Keratinocyte (primary cell): ENCODE measurements at places on chromosomes 5 and 9. TPM values are rescaled to one million over a fixed set of nuclear protein-coding genes. Genes with fewer than 3 reads are reported as not detected.

GRCh38 chr9:107827304-107827703 lies 337.7 kb upstream of the KLF4 start:
- DNase-seq, result no peak
- H3K27ac ChIP-seq, result no peak overlapping the region
- no peaks in the 10 kb centered on the region for H3K36me3 ChIP-seq
- H3K4me1 ChIP-seq, result no peaks in the 10 kb centered on the region
- H3K27me3 ChIP-seq, result no peaks in the 10 kb centered on the region

- no peak for DNase-seq
- H3K4me1 ChIP-seq, result peaks cover 17% of the 10 kb centered on the region
- peak within 1 kb of the TSS; percentile 6 for H3K27ac ChIP-seq
- H3K27me3 ChIP-seq, result no peaks in the 10 kb centered on the region
Measured at GRCh38 chr9:94084314-94084713, at the start of gene PTPDC1. TSS of gene PTPDC1 (plus strand) at chr9:94084464. CDS start at chr9:94084531, 67 bp downstream.

DNA sequence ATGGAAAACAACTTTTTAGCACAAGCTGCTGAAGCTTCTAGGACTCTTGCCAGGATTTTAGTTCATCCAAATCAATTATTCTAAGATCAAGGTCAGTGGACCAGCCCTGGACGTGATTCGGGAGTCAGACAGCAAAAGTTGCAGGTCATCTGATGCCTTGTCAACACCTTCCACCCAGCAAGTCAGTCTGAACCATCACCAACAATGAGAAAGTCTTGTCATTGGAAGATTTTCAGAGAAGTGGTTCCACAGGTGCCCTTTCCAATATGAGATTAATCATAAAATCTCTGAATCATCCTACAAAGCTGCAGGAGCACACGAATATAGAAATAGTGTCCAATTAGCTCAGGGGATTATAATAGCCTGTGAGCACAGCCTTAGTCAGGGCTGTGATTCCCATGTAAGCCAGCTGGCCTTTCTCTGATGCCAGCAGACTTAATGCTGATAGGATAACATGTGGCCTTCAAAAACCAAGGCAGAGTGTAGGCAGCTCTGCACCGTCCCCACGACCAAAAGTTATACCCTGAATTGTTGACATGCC lies 445.0 kb upstream of the TRPC7 start:
- H3K27ac ChIP-seq, result no peak overlapping the region
- H3K27me3 ChIP-seq, result no peaks in the 10 kb centered on the region
- H3K4me3 ChIP-seq, result no peak overlapping the region
- H3K4me1 ChIP-seq, result peaks cover 7% of the 10 kb centered on the region
- DNase-seq, result peak; percentile 9
- no peaks in the 10 kb centered on the region for H3K36me3 ChIP-seq

DNA sequence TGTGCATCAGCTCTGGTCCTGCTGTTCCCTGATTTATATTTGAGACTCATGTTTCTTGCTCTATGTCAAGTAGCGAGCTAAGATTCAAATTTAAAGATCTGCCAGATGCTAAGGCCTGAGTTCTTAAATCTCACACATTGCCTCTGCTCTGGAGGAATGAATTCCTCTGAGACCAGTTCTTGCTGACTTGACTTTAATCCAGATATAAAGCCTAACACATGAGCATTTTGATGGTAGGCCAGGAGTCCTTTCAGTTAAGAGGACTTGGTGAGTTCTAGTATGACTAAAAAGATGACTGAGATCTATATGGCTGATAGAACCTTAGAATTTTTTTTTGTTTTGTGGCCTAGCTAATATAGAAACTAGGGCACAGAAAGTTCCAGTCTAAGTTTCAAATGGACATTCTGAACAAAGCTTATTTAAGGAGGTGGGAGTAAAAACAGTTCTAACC lies 1.3 kb upstream of the INIP start:
- peaks cover 4% of the 10 kb centered on the region for H3K4me1 ChIP-seq
- DNase-seq, result no peak
- no peak overlapping the region for H3K27ac ChIP-seq
- no peak overlapping the region for H3K4me3 ChIP-seq

DNA sequence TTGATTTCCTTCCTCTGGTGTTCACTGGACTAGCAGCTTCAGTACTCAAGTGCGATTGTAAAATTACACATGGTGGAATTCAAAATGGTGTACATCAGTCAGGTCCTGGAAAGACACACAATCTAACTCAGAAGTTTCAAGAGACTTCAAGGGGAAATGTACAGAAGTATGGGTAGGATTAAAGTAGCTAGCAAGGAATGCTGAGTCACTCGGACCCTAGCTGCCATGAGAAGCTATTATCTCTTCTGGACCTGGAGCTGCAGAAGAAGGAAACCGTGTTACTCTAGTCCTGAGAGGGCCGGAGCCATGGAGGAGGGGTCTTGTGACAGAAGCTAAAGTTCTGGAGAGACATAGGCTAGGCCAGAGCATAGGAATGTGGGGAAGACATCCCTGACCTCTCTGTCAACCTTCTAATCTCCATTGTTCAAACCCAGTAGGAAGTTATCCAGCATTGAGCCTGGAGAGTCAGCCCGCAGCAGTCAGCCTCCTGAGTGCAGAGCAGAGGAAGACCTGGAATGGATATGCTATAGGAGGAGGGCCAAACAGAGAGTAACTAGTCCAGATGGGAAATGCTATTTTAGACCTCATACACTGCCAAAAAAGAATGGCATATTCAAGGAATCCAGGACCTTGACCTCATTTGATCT lies 84.3 kb downstream of the GHR start:
- H3K4me1 ChIP-seq, result peaks cover 9% of the 10 kb centered on the region
- H3K36me3 ChIP-seq, result no peaks in the 10 kb centered on the region
- no peak for DNase-seq
- no peak overlapping the region for H3K27ac ChIP-seq
- no peaks in the 10 kb centered on the region for H3K27me3 ChIP-seq

The TEX48 gene
- polyA plus RNA-seq, result not detected in 3 replicates

The LECT2 gene
- polyA plus RNA-seq, result 0.08 TPM in 1 of 3 replicates, not detected in the others

DNA sequence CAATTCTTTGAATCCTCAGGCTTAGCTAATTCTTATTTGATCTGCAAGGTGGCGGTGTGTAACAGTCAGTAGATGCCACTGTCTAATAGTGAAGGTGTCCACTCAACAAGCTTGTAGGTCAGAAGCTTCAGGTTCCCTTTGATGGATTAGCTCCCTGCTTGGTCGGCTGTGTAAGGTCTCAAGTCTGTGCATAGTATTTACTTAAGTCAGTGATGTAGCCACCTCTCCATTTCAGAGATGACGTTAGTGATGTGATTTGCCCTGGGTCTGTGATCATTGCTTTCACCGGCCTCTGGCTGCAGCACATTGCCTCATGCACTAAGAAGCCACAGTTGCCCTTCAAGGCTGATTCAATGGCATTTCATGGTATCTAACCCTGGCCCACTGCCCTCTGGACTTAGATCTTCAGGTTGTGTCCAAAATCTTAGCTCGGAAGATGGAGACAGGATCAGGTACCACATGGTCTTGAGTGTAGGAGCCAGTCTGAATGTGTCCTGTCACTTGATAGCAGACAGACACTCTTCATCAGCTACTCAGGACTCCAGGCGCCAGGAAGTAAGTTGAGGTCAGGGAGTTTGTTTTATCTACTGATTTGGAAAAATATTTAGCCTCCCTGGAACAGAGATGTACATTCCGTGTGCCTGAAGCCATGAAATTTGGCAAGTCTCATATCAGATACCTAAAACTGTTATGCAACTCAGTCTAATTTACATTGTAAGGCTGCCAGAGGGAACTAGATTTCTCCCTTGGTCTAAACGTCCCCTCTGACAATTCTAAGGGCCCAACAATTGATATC lies 42.9 kb downstream of the SUB1 start:
- no peak overlapping the region for H3K4me3 ChIP-seq
- no peaks in the 10 kb centered on the region for H3K27me3 ChIP-seq
- H3K27ac ChIP-seq, result no peak overlapping the region

DNA sequence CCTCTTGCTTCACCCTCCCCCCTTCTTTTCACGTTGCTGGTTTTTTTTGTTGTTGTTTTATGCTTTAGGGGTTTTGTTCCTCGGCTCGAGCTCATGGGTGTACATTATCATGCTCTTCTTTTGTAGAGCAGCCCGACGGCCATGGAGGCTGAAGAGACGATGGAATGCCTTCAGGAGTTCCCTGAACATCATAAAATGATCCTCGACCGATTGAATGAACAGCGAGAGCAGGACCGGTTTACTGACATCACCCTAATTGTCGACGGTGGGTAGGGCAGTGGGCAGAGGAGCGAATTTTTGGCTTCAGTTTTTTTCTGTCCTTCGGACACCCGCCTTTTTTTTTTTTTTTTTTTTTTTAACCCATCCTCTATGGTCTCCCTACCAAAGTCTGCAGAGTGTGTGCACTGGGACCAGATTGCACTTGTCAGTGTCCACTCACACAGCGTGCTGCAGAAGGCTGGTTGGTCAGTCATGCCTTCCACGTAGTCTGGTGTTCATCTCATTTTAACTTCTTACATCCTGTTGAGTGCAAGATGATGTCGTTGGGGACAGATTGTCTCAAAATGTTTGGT lies 1.3 kb downstream of the ZNF131 start:
- DNase-seq, result no peak
- no peaks in the 10 kb centered on the region for H3K27me3 ChIP-seq
- H3K36me3 ChIP-seq, result peaks cover 16% of the 10 kb centered on the region
- peak overlapping the region; percentile 96 for H3K4me3 ChIP-seq
- H3K4me1 ChIP-seq, result peaks cover 21% of the 10 kb centered on the region

- H3K27ac ChIP-seq, result no peak overlapping the region
- DNase-seq, result no peak
Measured at GRCh38 chr9:19799784-19800183, 10.9 kb upstream of the SLC24A2 start.

GRCh38 chr5:138068742-138069600 lies 14.9 kb upstream of the WNT8A start:
- DNase-seq, result peak; percentile 21
- no peaks in the 10 kb centered on the region for H3K4me1 ChIP-seq
- no peaks in the 10 kb centered on the region for H3K36me3 ChIP-seq
- no peak overlapping the region for H3K27ac ChIP-seq

DNA sequence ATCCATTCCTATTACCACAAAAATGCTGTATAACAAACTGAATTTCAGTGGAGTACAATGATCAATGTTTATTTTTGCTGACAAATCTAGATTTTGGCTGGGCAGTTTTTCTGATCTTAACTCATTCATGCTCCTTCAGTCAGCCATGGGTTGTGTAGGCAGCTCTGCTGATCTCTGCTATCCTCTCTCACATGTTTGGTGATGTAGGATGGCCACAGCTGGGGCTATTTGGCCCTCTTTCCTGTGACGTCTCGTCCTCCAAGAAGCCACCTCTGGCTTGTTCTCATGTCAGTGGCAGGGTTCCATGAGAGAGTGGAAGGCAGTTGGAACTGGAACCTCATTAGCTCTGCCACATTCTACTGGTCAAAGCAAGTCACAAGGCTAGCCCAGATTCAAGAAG lies 8.9 kb downstream of the NLN start:
- no peak overlapping the region for H3K4me3 ChIP-seq
- no peak overlapping the region for H3K27ac ChIP-seq
- no peaks in the 10 kb centered on the region for H3K36me3 ChIP-seq
- DNase-seq, result no peak

DNA sequence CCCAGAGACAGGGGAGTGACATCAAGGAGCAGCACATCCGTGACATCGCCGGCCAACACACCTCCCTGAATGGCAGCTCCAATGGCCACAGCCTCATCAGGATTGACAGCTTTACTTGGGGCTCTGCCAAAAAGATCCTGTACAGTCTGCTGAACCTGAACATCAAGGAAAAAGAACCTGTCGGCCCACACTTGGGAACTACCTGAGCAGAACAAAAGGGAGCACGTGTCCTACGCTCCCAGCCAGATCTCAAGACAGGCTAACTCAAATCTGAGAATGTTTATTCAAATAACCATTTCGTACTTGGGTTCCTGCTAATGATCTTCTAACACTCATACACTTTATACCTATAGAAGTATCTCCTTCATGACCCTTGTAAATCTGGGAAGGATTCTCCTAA lies 15.3 kb downstream of the HSPA9 start:
- no peaks in the 10 kb centered on the region for H3K4me1 ChIP-seq
- H3K27me3 ChIP-seq, result no peaks in the 10 kb centered on the region
- no peak for DNase-seq
- H3K36me3 ChIP-seq, result peaks cover 60% of the 10 kb centered on the region
- no peak overlapping the region for H3K27ac ChIP-seq

DNA sequence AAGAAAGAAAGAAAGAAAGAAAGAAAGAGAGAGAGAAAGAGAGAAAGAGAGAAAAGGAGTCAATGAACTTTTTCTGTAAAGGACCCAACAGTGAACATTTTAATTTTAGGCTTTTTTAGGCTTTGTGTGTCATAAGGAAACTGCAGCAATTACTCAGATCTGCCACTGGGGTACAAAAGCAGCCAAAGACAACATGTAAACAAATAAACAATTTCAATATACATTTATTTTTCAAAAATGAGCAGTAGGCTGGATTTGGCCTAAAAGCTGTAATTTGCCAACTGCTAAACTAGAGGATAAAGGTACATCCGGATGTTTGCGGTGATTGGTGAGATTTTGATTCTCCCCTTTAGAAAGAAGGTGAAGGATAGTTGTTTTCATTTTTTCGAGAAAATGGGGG lies 143.6 kb downstream of the CEMIP2 start:
- H3K36me3 ChIP-seq, result no peaks in the 10 kb centered on the region
- no peak overlapping the region for H3K27ac ChIP-seq
- H3K4me1 ChIP-seq, result peaks cover 6% of the 10 kb centered on the region
- H3K4me3 ChIP-seq, result no peak overlapping the region

- H3K4me3 ChIP-seq, result no peak overlapping the region
- H3K27me3 ChIP-seq, result no peaks in the 10 kb centered on the region
- H3K36me3 ChIP-seq, result no peaks in the 10 kb centered on the region
- H3K4me1 ChIP-seq, result no peaks in the 10 kb centered on the region
- H3K27ac ChIP-seq, result no peak overlapping the region
Measured at GRCh38 chr5:58016877-58017276, 443.0 kb downstream of the PLK2 start.

DNA sequence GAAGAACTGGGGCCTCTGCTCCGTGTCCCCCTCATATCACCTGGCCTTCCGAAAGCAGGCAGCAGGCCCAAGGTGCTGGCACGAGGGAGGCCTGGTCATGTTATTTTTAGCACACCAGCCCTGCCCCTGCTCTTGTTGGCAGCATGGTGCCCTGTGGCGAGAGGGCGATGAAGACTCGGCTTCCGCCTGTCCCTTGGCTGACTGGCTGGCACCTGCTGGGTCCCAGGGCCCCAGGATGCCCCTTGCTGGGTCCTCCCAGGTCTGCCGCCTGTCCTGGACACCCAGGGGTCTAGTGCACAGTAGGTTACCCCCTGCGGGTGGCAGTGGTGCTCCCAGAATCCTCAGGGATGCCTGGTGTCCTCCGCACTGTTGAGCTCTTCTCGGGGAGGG lies 77.0 kb downstream of the RXRA start:
- DNase-seq, result no peak
- no peak overlapping the region for H3K27ac ChIP-seq
- no peaks in the 10 kb centered on the region for H3K27me3 ChIP-seq
- H3K4me3 ChIP-seq, result no peak overlapping the region

- no peaks in the 10 kb centered on the region for H3K4me1 ChIP-seq
- no peaks in the 10 kb centered on the region for H3K36me3 ChIP-seq
- no peaks in the 10 kb centered on the region for H3K27me3 ChIP-seq
Measured at GRCh38 chr5:103743421-103743820, 180.8 kb upstream of the NUDT12 start.

The PTGES gene
- polyA plus RNA-seq, result 16.3 to 34.1 TPM (median 19.7 TPM) in 3 replicates

The C1QTNF2 gene
- polyA plus RNA-seq, result 0.03 to 0.07 TPM (median 0.05 TPM) in 3 replicates
